ENCODE measurements at places on chromosomes 1 and 21.

- DNase-seq: no peak
These were observed 92.8 kb downstream of the PDE9A start for GRCh38 chr21:42746240-42746592.

DNA sequence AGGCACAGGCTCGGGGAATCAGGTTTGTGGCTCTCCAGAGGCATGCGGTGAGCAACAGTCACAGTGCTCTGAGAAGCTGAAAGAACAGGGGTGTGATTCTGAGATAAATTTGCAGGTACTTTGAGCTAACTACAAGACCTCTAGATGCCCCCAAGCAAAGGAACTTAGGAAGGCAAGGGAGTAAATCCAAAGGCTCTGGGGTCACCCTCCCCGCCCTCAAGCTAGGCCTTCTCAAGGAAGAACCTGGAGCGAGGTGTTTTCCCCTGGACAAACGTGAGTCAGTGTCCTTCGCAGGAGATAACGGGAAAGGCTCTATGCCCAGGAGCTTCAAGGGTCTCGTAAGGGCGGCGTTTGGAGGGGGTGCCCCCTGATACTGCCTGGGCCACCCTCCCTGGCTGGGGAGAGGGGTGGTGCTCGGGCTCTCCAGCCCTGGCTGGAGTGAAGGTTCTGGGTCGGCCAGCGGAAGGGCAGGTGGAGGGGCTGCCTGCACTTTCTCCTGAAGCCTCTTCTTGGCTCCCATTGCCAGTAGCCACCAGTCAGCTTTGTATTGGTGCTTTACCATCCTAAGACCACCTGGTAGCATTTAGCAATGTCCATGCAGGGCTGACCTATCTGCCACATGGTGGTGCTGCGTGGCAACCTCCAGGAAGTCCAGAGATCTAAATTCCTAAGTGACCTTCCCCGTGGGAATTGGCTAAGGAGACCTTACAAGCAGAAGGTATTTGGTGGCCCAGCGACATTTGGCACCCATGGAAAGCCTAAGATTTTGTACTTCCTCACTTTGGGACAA lies 44.0 kb downstream of the GPR161 start:
- DNase-seq: no peak

DNA sequence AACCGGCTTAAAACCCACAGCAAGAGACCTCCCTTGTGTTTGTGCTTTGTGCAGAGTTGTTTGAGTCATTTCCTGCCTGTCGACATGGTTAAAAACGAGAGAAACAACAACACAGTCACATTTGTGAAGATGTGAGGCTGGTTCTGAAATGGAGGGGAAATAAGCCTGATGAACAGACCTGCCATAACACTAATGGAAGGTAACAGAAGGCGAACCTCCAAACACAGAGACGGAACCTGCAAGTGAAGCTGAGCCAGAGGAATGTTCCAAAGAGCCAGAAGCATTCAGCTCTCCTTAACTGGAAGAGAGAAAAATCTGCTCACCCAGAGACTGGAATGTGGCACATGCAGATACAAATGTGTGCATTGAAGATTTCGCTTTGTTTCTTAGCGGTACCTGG lies 53.2 kb upstream of the RAVER2 start:
- DNase-seq: no peak

GRCh38 chr1:209537336-209538114 lies 46.0 kb upstream of the CAMK1G start:
- DNase-seq: no peak

DNA sequence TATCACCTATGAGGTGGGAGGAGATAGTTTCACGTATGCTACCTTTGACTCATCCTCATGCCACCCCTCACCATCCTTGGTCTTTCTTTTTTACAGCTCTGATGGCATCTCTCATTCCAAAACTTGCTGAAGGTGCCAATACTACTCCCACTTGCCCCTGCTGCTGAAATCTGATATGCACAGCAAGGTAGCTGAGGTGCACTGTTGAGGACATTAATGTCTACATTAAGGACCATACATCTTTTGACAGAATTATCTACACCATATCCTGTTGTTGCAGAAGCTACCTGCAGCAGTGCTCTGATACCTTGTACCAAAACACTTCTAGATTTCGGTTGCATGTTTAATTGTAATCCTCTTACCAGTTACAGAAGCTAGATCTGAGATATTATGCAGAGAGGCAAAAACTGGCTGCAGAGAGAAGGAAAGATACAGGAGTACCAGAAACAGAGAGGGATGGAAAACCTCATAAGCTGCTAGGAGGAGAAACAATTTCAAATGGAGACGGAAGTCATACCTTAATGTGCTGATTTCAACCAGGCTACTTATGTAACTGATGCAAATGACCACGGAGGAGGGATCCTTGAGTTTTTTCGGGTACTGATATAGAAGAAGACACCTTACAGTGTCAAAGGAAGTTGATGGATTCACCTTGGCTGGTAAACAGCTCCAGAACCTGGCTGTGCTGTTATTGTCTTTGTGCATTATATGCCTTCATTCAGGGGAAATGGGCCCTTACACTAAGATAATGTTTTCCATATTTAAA lies 19.3 kb upstream of the PTPRC start:
- no peak for DNase-seq

All from CD8-positive, alpha-beta T cell (primary cell).